ENCODE measurements at places on chromosomes 1 and 21.

DNA sequence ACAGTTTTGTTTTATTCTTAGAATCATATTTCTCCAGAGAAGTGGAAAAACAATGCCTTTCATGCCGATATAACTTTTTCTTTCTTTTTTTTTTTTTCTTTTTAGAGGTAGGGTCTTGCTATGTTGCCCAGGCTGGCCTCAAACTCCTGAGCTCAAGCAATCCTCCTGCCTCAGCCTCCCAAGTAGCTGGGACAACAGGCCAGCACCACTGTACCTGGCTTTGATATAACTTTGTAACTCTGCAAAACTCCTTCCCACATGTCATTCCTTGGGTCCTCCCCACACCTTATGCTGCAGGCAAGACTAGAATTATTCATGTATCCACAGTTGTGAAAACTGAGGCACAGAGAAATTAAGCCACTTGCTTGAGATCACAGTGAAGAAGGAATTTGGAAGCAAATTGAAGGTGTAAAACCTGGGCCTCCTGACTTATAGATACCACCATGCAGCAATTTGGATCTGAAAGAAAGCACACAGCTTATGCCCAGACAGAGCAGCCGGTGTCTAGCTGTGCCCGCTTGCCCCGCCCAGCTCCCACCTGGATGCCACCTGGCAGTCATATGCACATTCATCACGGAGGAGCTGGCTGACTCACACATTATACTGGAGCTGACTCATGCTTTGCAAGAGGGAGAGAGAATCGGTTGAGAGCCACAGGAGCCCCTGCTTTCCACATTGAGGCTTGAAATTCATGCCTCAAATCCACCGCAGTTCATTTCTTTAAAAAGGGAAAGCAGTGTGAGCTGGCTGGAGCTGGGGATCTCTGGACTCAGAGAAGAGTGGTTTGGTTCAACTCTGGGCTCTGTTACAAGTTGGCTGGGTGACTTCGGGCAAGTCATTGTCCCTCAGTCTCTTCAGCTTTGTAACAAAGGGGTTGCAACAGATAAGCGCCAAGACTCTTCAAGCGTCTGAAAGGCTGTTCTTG, 8.3 kb upstream of the SLC2A1 start:
- DNase-seq = no peak

GRCh38 chr21:39430457-39430856, 15.1 kb downstream of the LCA5L start:
- DNase-seq = no peak

DNA sequence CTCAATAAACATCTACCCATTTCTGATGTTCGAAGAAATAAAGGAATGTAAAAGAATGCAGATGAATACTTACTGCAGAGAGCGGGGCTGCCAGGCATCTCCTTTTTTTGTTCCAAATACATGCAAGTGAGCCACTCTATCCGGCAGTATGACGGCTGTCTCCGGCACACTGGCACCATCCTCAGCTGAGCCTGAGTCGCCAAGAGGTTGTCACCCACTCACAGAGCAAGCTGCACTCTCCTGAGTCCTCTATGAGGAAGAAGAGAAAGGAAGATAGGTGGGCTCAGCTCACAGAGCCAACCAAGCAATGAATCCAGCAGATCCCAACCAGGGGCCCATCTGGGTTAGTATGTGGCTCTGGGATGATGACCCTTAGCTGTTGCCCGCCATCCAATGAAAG, 65.3 kb downstream of the CD46 start:
- no peak for DNase-seq

GRCh38 chr1:182299728-182300616, 91.6 kb downstream of the GLUL start:
- no peak for DNase-seq

DNA sequence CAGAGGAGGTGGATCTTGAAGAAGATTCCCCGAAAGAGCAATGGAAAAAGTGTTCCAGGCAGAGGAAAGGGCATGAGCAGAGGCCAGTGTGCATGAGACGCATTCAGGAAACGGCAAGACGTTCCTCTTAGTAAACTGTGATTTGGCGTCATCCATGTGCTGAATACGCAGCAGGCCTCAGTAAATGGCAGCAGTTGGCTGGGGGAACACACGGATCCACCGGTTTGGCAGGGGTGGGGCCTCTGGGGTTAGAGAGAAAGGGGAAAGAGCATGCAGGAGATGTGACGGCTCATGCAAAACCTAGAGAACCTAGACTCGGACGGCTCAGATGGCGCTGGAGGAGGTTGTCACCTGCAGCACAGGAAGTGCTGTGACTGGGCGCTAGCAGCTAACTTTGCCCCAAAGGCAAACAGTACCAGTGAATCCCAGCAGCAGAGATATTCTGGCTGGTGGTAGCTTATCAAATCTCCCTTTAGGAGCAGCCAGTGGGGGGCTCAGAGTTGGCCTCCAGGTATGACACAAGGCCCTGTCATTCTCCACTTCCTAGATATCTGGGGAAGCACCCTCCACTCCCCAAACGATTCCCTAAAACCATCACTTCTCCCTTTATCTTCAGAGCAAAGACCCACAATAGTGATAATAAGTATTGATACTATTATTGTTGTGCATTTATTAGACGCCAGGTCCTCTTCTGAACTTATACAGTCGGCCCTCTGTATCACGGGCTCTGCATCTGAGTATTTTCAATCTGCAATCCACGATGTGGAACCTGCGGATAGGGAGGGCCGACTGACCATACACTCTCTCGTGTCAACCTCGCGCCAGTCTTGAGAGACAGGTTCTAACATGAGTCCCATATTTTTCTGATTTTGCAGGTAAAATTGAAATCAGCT, 7.6 kb downstream of the LAPTM5 start:
- peak; percentile 79 for DNase-seq

GRCh38 chr1:191839891-191840290, 318.4 kb upstream of the RGS18 start:
- no peak for DNase-seq

DNA sequence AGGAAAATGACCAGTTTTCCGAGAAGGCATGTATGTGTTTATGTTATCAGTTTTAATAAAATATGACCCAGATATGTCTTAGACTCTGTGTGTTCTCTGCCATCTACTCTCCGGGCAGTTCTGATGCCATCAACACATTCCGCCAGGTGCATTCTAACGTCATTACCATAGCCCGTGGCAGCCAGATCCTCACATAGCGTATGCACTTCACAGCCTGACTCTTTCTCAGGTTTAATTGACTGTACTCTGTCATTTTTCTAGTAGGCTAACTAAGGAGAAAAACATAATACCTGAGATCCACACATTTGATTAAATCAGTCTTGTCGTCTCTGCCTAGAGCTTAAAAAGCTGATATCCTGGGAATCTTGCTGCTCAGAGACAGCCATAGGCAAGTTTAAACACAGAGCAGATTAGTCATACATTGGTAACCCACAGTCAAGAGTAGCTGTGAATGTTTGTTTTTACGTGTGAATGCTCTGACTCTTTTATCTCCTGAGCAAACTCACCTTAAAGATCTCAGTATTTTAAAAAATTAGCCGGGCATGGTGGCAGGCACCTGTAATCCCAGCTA, 175.9 kb downstream of the GREM2 start:
- DNase-seq = no peak

DNA sequence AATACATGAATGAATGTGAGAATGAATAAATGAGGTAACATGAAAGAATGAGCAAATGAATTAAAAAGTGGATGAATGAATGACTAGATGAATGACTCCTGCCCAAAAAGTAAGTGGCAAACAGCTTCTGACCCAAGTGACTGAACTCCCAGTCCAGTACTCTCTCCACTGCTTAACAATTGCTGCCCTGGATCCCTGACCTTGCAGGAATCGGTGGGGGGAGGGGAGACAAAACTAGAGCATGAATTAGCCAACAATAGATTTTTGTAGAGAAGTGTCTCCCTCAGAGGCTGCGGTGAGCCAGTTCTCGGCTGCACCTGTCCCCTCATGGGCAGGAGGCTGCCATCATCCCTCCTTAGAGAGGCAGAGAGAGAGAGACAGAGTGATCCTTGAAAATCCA, 5.9 kb upstream of the GRIK3 start:
- DNase-seq = no peak

DNA sequence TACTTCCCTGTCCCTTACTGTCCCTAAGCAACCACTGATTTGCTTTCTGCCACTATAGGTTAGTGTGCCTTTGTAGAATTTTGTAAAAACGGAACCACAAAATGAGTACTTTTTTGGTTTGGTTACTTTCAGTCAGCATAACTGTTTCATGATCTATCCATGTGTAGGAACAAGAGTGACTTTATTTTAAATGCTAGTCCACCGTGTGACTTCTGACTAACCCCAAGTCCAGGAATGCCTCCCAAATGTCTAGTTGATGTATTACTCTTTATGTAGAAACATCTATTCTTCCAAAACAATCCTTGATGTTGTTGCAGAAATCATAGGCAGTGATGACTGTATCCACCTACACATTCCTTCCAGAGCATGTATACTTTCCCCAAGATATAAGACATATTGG, 21.3 kb downstream of the ATPAF1 start:
- DNase-seq = no peak

DNA sequence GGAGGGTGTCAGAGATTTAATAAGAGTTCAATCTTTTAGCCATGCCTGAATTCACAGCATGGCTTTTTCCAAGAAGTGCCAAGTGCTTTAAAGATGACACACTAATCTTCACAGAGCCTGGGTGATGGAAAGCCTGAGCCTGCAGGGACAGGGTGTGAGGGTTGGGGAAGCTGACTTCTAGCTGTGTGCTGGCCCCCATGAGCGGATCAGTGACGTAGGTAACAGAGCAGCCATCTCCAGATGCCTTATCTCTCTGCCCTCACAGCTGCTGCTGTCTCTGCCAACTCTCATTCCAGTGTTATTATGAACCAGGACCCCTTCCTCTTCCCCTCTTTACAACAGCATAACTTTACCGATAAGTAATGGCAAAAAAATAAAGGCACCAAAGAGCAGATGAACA, 30.6 kb downstream of the FAM78B start:
- no peak for DNase-seq

Data from naive B cell (primary cell).